ENCODE measurements at places on chromosomes 6 and 20.

GRCh38 chr6:89987140-89987539 lies 92.9 kb downstream of the GJA10 start:
- no peak for DNase-seq

GRCh38 chr6:3346476-3346875 lies 87.7 kb downstream of the PSMG4 start:
- no peak for DNase-seq

DNA sequence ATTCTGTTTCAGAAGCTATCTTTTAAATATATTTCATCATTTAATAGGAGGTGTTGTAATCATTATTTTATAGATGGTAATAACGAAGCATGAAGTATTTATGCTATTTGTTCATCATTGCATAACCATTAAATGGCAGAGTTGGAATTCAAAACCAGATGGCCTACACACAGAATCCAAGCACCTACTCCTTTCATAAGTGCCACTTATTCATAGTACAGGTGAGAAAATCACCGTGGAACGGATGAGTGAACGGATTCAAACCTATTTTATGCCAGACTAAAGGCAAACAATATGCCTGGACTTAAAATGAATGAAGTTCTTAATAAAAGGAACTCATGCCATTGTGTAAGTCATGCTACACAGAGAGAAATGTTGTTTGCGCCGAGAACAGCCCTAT lies 397.9 kb upstream of the ADGRB3 start:
- no peak for DNase-seq

DNA sequence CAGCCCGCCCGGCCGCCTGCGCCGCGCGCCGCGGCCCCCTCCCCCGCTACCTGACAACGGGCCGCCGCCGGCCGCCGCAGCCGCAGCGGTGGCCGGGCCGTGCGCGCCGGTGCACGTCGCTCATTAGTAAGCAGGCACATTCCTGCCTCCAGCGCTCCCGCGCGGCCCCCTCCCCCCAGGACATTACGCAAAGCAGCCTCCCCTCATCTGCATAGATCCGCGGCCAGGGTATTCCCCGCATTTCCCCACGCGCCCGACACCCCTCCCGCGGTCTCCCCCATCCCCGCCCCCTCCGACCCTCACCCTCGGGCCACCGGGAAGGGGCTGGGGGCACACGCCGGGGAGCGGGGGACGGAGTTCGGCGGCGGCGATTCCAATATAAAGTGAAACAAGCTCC lies at the start of gene HIVEP2:
Gene HIVEP2, minus strand, starts transcription at position 128 of the 397 bp plus-strand sequence. CDS start 170,438 bp downstream, outside the sequence.
- peak; percentile 90 for DNase-seq

- no peak for DNase-seq
Observed at GRCh38 chr6:106759112-106759511, 129.7 kb downstream of the QRSL1 start.

DNA sequence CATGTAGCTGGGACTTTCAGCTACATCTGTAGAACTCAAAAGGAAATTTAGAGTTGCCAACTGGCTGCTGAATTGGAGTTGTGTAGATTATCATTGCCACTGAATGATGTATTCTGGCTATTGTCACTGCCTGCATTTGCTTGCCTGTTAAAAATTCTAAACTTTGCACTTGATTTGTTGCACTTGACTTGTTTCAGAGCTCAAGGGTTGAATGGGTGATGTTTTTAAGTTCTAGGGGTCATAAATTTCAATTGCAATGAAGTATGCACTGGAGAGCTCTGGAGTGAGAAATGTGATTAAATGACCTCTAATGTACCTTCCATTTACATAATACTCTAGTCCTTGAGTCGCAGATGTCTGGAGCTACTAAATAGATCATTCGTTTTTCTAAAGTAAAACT lies 102.4 kb downstream of the TNFRSF21 start:
- DNase-seq = no peak

- DNase-seq = no peak
Observed at GRCh38 chr20:62770111-62770910, 26.0 kb upstream of the MRGBP start.

DNA sequence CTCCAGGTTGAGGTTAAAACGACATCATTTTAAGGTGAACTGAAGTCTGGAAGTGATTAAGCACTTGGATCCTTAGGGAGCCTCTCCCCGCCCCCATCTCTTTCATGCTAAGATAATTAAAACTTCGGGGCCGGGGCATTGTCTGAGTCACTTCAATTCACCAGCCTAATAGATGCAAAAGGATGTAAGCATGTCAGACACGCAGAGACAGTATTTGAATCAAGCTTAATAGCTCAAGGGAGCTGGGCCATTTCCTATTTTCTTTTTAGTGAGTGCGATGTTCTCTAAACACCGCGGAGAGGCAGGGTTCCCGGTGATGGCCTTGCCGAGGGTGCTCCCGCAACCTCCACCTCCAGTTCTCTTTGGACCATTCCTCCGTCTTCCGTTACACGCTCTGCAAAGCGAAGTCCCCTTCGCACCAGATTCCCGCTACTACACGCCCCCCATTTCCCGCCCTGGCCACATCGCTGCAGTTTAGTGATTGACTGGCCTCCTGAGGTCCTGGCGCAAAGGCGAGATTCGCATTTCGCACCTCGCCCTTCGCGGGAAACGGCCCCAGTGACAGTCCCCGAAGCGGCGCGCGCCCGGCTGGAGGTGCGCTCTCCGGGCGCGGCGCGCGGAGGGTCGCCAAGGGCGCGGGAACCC lies 516 bp upstream of the IRF4 start:
- DNase-seq = no peak

DNA sequence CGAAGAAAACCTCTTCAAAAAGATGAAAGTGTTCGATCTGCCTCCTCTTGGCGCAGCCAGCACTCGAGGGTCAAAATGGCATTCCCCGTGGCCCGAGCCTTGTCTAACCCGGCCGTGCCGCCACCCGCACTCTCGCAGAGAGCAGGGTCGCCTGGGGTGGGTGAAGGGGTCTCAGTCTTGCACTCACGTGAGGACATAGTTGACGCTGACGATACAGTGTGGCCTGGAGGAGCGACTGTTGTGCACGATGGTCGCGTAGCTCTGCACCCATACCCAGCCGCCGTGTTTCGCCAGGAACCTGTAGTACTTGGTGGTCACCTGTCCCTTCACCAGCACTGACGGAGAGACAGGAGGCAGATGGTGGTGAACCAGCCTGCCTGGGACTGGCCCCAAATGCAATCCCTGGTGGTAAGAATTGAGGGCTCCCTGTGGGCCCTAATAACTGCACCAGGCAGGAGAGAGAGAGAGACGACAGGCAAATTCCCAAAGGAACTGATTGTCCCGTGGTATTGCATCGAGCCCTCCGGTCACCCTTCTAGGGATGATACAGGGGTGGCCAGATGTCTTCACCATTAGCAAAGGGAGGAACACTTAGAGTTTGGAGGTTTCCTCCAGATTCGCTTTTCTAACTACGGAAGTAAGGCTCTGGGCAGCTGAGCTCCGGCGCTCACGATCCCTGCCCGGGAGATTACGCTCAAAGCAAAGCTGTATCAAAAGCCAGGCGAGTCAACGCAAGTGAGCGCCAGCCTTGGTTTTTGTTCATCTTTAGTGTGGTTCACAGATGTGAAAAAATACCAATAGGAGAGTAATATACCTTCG lies 17.4 kb downstream of the SIM1 start:
- DNase-seq = no peak

GRCh38 chr6:26372308-26373144 lies 7.5 kb downstream of the BTN3A2 start:
- DNase-seq = no peak

DNA sequence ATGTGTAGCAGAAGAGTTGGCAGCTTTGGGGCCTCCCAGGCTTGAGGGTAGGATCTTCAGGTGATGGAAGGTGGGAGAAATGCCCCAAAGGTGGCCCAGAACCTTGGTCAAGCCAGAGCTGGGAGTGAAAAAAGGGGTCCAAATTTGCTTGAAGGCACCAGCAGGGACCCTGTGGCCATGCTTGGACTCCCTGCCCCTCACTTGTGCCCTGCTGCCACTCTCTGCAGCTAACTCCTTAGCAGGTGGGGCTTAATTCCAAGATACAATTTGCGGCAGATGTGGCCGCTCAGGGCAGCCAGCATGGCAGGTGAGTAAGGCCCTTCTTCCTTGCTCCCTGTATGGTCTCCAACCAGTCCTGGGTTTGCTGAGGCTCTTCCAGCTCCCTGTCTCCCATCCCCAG lies 285.0 kb upstream of the RNF24 start:
- DNase-seq = no peak

DNA sequence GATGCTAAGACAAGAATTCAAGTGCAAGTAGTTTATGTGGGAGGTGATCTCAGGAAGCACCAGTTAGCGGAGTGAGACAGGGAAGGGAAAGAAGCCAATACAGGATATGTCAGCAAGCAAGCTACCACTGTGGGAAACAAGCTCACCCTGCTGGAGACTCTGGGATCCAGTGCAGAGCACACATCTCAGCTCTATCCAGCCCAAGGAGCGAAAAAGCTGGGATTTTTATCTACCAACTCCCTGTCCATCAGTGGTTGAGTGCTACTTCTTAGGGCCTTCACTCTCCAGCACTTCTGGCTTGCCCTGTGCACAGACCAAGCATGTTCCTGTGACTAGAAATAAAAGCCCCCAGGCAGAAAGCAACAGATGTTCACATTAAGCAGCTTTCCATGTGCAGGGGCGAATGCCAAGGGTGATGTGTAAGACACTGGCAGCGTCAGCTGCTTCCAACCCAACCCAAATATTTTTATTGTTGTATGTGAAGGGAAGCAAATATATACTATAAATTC lies 10.8 kb upstream of the RNF24 start:
- DNase-seq = no peak

- DNase-seq = no peak
Observed at GRCh38 chr6:158924499-158925455, 75.2 kb downstream of the RSPH3 start.

- DNase-seq = no peak
Observed at GRCh38 chr6:52641826-52642225, 29.1 kb upstream of the TMEM14A start.

- no peak for DNase-seq
Observed at GRCh38 chr20:40521962-40522361, 167.1 kb downstream of the MAFB start.

DNA sequence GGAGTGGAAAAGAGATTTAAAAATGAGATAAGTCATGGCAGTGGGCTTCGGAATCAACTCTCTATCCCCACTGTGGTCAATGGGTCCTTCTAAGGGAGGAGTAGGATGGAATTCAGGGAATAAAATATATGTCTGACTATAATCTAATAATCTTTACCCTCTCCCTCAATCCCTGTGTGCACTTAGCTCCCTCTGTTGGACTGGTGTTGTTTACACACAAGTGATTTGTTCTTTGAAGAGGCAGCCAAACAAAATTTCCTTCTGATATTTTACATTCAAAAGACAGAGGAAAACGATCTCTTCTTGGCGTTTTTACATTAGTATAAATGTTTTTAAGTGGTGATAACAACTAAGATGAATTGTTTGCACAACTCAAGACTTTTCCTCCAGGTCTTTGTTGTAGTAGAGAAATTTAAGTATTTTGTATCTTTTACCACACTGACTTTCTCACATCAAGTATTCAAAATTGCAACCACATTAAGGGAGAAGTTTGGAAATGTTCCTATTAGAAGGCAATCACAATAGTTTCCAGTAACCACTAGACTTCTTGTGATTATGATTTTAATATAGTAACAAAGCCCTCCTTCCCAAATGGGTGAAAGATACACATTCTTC lies 317.8 kb downstream of the CENPW start:
- DNase-seq = no peak

- DNase-seq = no peak
Observed at GRCh38 chr20:46188866-46189541, 70.9 kb downstream of the CD40 start.

DNA sequence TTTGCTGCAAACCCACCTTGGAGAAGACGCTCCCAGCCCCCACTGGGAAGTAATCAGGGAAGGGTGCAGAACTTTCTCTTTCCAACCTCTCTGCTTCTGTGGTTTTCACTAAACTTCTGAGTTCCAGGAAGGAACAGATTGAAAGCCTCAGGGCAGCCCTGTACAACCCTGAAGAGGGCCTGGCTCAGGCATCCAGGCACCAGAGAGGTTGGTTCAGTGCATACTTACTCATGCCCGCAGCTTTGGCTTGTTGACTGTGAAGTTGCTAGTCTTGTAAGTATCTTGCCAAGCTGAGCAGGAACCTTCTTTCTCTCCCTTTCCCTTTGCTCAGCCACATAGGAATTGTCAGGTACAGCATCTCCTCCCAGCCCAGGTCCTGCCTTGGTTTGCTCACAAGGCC lies 272.2 kb upstream of the FOXQ1 start:
- no peak for DNase-seq

- DNase-seq = no peak
Observed at GRCh38 chr6:141337191-141337590, 795.5 kb upstream of the GJE1 start.

- no peak for DNase-seq
Observed at GRCh38 chr6:131357501-131357900, 215.5 kb upstream of the ARG1 start.

- no peak for DNase-seq
Observed at GRCh38 chr20:14064921-14065320, 69.6 kb downstream of the MACROD2 start.

GRCh38 chr20:59620860-59621505 lies 16.6 kb downstream of the PHACTR3 start:
- DNase-seq = no peak

DNA sequence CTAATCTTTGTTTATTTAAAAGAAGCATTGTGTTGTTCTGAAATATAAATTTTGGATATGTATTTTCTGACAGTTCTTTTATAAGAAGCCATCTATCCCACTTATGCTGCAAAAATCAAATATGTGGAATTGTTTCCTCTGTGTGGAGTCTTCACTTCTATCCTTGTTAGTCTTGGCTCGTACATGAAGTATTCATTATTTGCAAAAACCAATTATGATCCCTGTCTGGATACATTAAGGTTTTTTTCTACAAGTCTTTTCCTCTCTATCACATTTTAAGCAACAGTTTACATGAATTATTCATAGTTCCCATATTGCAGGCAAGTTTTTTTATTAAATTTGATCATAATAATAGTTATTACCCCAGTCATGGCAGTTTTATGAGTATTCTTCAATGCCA lies 490.8 kb upstream of the GJE1 start:
- no peak for DNase-seq

- DNase-seq = no peak
Observed at GRCh38 chr6:92708270-92708669, 711.1 kb downstream of the EPHA7 start.

All from RWPE2 (cell line).